ENCODE measurements at places on chromosomes 3 and 15.
A peak's percentile ranks its signal among the peaks of the same experiment; 100 is the strongest.

DNA sequence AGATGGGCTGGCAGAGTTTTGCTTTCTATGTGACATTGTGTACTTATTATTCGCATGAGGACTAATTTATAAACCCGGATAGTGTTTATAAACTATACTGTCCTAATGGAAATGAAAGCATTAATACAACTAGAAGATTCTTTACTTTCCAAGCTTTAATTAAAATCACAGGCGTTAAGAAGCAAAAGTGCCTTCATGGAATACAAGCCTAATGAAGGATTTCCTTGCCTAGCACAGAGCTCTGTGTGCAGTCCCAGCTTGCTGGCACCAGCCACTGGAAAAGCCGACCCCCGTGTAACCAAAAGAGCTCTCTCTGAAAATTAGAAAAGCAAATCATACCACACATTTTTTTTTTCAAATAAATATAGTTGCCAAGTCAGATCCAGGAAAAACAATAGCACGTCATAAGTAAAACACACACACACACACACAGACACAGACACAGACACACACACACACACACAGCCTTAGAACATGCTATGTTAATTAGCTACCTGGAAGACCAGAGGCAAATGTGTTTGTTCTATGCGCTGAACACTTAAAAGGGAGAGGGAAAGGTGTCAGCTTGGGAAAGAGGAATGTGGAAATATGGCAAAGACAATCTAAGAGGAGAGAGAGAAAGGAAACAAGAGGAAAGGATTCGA lies 1084.2 kb downstream of the TUSC7 start:
- DNase-seq = no peak

- DNase-seq = no peak
These were observed 79.7 kb downstream of the DZIP3 start for GRCh38 chr3:108669208-108669607.

DNA sequence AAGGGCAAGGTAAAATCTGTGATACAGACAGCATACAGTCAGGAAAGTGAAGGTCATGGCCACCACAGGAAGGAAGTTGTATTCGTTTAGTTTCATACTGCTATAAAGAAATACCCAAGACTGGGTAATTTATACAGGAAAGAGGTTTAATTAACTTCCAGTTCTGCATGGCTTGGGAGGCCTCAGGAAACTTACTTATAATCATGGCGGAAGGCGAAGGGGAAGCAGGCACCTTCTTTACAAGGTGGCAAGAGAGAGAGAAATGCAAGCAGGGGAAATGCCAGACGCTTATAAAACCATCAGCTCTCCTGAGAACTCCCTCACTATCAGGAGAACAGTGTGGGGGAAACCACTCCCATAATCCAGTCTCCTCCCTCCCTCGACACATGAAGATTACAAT lies 353.7 kb upstream of the SEMA6D start:
- DNase-seq = no peak

DNA sequence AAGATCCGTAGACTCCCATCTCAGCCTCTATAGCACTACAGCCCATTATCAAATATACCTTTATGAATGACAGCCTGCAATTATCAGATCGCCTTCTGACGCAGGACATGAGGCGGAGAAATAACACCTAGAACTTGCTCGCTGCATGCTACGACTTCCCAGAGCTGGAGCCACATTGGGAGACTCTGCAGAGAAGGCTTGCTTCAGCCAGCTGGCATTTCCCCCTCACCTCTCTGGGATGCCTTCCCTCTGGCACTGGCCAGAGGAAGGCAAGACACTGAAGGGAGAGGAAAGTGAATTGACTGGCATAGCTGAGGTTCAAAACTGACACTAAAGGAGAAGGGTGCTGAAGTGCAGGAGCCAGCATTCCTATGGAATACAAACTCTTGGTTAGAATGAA lies 131.7 kb downstream of the GABRB3 start:
- DNase-seq = no peak

DNA sequence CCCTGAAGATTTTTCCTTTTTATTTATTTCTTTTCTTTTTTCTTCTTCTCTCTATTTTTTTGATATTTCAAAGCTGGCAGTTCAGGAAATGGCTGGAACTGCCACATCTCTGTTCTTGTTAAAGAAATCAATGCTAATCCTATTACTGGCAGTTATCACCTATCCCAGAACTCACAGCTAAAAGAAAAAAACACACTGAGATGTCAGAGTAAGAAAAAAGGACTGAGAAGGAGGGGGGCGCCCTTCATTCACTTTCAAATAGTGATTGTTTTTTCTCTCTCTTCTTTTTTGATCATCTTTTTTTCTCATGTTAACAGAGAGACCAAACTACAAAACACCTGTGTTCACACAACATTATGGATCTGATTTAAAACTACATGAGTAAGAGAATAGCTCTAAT lies 337.1 kb downstream of the IL20RB start:
- DNase-seq = no peak

GRCh38 chr3:62665627-62666437 lies 209.4 kb downstream of the CADPS start:
- DNase-seq = peak; percentile 70

DNA sequence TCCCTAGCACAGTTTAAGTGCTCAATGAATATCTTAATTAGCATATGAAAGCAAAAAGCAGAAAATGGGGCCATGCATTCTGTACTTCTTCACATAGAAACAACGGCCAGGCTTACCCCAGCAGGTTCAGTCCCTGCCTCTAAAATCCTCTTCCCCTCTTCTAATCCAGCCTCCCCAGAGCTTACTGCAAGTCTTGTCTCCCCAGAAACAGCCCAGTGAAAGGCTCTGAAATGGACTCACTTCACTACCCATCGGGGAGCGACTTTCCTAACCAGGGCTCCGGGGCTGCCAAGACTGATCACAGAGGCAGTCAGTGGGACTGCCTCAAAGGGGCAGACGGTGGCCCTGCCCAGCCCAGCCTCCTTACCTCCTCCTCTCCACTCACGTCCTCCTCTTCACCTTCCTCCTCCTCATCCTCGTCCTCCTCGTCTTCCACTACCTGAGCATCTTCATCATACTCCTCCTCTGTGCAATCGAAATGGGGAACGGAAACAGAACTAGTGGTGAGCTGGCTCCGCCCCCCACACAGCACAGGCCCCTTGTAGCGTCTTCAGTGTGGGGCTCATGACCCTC lies 38.0 kb downstream of the ANP32A start:
- no peak for DNase-seq

DNA sequence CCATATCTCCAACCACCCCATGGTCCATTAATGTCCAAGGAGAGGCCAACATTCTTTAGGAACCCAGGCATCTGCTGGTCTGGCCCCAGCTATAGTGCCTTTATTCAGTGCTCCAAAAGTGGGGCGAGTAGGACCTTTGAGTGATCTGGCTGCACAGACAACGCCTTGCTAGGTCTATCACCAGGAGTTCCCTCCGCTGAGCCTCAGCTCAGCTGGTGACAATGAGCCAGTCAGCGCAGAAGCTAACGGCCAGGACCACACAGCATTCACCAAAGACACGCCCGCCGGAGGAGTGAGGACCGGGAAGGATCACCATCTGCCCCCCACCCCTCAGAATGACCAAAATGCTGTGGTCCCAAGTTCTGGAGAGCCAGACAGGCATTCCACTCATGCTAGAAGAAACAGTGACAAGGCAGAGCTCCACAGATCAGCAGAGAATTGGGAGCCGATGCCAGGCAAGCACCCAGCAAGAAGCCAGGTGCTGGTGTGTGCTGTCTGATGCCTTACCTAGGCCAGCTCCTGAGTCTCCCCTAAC lies 19.0 kb downstream of the TBC1D2B start:
- DNase-seq = peak; percentile 3

DNA sequence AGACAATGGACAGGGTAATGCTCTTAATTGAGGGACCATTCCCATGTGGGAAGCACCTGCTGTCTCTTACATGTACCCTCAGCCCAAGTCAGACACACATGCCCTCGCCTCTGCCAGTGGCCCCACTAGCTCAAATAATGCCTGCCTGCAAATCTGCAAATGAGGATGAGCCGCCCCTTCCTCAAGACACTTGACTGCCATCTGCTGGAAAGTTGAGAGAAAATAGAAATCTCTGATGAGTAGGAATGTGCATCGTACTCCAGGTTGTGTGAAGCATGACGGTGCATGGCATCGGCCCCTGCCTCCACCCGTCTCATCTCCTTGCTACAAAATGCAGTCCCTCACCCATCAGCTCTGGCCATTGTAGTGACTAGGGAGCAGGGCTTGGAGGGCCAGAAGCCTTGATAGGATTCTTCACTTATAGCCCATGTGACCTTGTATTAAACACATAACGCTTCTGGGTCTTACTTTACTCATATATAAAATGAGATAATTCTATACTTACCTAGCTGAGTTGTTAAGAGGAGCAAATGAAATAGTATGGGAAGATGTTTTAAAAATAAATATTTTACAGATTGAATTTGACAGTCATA lies 6.3 kb upstream of the SCN5A start:
- DNase-seq = peak; percentile 84

DNA sequence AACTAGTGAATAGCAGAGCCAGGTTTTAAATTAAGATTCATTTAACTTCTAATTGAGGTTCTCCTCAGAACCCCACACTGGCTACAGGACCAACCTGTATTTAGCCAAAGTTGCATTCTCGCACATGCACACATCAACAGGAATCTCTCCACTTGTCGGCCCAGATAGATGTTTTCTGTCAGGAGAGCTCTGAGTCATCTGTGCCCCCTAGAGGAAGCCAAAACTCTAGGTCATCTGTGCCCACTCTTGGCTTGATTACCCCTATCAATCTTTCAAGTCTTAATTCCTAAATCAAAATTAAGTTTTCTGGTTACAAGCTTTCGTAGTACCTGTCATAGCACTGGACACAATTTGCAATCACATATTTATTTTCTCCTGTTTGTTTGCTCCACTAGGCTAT lies 104.9 kb upstream of the EOMES start:
- no peak for DNase-seq

DNA sequence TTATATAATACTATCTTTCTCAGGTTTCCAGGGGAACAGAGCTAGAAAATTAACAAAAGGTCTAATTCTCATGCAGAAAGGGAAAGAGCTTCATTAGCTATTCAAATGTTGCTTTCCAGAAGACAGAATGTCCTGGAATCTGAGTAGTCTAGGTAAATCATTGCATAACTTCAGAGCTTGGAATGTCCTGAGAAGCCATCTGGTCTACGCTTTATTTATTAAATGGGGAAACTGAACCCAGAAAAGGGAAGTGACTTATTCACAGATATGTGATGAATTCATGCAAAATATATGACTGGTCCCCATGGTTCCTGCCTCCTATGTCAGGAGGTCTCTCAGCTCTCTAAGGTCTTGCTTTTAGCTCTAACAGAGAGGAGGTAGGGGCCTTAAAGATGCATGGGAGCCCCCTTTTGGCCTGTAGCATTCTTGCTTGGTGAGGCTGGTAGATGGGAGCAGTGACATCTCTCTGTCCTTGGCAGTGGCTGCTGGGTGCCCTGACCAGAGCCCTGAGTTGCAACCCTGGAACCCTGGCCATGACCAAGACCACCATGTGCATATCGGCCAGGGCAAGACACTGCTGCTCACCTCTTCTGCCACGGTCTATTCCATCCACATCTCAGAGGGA lies 99.2 kb downstream of the CEMIP start:
- no peak for DNase-seq

DNA sequence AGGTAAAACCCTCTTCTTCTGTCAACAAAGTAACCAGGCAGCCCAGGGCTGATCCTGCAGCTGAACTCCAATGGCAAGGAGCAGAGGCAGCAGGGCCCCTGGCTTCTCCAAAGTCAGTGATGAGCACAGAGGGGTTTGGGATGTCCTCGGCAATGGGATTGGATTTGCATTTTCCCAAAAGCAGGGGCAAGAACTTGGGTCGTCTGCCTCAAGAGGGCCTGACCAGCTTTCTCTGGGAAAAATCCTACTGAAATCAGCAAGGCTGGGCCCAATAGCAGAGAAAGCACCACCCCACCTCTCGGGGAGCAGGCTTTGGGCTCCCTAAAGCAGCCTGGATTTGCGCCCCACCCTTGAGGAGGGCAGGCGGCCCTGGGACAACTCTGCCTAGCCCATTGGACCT lies 210.0 kb upstream of the IGF1R start:
- DNase-seq = no peak

DNA sequence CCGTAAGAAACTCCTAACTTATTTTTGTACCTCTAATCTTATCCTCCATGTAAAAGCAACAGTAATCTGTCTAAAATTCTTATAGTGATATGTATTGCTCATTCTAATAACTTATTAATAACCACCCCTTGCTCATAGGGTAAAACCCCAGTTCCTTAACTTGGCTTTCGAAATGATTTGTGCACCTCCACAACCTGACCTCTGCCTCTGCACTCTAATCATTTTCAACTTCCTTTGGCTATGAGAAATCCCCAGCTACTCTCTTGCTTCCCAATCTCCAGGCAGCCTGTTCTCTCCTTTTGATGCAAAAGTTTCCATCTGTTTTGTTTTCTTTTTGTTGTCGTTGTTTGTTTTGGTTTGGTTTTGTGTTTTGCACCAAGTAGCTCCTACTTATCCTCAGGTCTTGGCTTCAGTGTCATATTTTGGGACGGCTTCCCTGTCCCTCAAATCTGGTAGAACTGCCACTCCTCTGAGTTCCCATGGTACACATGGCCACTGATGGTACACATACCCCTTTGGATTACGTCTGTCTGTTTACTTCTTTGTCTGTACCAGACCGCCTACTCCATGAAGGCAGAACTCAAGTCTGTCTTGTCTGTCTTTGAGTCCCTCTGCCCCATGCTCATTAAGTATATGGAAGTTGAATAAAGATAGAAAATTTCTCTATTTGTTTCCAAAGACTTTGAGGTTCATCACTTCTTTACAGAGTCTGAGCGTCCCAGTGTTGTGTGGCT lies 105.6 kb upstream of the TGFBR2 start:
- no peak for DNase-seq

DNA sequence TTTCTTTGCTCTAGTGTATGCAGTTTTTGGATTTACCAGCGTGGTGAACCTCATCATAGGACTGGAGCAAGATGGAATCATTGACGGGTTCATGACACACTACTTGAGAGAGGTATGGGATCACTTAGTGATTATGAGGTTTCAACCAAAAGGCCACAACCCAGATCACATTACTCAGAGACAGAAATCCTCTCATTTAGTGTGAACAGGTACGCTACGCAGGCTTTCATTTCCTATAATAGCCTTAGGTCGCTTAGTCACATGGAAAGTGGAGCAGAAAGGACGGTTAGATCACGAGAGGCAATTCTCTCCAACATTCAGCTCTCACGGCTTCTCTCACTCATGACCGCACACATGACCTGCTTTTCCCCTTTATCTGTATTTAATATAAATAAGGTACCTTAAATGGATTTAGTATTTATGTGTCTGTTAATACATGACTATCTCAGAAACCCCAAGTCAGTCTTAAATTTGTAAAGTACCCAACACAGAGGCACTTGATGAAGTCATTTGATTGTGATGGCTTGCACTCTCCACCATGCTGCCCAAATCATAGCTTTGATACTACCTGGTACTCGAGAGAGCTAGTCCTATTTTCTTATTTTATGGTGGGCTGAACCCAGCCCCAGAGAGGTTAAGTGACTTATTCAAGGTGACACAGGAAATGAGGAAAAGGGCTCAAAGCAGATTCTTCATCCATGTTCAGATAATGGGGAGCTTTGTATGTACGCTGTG lies 8.6 kb downstream of the TM6SF1 start:
- DNase-seq = no peak
